ENCODE measurements at places on chromosomes 5 and 9.

DNA sequence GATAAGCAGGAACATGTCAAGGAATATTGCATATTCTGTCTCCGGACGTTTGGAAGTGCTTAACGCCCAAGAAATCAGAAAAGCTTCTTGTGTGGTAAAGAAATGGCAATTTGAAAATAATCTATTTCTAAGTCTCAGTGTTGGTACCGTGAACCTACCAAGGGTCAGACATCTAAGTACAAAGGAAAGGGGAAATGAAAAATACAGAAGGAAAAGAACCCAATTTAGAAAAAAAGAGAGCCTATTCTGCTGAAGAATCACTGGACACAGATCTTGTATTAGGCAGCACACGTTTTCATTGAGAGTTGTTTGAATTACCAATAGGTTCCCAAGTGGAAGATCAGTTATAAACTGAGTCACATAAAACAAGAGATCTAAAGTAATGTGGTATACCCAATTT is 46.9 kb upstream of the CEP78 start:
- DNase-seq = no peak

DNA sequence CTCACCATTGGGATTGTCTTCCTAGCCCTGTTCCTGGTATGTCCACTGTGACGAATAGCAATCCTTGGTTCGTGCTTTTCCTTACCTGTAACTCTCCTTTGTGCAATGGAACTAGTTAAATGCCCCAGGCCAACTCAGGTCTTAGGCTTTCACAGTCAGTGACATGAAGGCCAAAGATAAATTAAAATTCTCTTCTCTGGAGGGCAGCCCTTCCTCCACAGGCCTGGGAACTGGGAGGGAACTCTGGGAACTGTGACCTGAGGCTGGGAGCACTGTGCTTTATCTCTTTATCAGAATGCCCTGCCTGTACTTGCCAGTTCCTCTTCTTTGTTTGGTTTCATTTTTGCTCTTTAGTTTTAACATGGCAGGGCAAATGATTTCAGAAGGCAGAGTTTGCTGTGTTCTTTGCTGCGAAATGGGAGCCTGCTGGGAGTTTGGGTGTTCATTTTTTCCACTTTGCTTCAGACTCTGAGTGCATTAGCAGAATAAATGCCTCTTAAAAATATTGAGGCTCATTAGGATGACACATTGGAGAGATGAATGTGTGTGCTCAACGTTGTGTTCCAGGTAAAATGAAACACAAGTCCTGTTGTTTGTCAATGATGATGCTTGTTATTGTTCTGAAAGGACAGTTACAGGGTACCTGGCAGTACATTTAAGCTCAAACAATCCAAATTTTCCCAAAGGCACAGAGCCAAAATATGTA is 118.1 kb downstream of the NUDT12 start:
- peak; percentile 86 for DNase-seq

DNA sequence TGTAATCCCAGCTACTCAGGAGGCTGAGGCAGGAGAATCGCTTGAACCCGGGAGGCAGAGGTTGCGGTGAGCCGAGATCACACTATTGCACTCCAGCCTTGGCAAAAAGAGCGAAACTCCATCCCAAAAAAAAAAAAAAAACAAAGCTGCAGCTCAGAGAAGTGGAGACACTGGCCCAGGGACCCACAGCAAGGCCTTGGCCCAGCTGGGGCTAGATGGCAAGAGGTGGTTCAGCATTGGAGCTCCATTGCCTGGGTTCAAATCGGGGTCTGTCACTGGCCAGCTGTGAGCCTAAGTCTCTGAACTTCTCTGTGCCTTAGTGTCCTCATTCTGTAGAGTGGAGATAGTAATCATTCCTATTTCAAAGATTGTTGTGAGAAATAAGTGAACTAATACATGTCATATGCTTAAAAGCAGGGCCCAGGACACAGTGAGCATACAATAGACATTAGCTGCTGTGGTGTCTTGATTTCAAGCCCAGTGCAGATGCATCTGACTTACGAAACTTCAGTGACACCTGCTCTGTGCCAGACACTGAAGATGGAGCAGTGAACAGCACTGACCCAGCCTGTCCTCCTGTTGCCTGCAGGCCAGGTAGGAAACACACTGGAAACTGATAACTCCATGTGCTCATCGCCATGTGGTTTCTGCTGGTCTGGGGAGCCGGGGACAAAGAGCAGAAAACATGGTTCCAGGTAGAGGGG is 127.7 kb downstream of the C9orf50 start:
- no peak for DNase-seq

- no peak for DNase-seq
Observed at GRCh38 chr5:105503950-105504349, 1941.4 kb upstream of the NUDT12 start.

- DNase-seq = no peak
Observed at GRCh38 chr5:13511442-13511841, 433.0 kb downstream of the DNAH5 start.

- no peak for DNase-seq
Observed at GRCh38 chr9:89756891-89757537, 152.2 kb downstream of the GADD45G start.

- no peak for DNase-seq
Observed at GRCh38 chr9:14752271-14752670, 29.7 kb upstream of the CER1 start.

DNA sequence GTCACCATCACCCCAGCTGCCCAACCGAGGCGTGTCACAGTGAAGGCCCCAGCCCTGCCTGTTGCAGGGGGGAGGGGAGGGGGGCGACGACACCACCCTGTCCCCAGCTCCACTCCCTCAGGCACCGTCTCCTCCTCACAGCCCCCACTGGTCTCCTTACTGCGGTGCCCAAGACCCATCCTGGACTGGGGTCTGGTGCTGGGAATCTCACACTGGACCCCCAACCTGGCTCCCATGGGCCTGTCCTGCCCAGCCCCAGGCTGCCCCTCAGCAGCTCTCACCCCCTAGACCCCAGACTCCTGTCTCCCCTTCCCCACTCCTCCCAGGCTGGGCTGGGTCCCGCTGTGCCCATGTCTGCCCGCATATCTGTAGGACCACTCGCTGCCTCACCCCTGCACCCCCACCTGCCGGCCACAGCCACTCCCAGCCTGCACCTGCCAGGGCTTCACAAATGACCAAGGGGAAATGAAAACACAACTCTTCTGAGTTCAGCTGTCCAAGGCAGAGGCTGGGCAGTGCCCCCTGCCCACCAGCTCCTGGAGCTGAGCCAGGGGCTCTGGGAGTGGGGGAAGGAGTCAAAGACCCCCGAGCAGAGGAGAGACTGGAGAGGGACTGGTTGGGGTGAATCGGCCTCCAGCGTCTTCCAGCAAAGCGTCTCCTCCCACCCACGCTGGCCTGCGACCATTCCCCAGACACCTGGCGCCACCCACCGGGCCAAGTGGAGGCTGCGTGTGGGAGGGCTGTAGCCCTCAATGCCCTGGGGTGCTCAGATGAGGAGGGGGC is 32.6 kb upstream of the EGFL7 start:
- peak; percentile 45 for DNase-seq

- DNase-seq = peak; percentile 38
Observed at GRCh38 chr5:171475596-171475995, 56.1 kb downstream of the FGF18 start.

DNA sequence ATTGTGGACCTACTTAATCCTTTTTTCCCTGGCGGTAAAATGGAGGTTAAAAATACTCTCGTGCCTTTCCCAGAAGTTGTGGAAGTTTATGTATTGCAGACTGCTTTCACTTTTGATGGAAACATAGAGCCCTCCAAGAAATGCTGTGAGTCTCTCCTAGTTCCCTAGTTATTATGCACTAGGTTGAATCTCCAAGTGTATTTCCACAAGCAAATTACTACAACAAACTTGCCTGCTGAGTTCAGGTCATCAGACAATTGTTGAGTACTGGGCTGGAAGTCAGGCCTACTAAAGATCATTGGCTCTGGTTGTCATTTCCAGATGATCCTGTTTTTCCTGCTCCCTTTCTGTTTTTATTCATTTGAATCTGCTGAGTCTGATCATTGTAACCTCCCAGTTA is 104.1 kb downstream of the CD180 start:
- no peak for DNase-seq

DNA sequence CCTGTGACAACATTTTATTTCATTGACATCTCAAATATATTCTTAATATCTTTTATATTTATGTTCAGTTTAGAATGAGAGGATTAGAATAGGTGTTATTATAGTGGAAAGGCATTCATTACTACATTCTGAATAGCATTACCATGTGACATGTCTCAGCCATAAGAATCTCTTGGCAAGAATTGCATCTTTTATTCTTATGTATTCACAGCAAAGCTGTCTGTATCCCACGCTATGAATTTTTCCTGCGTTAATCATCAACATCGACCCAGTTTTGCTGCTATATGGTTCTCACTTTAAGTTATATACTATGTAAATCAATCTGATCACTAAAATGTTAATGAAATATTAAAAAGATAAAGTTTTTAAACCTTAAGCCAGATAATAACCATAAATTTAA is 248.6 kb downstream of the TMEM232 start:
- DNase-seq = peak; percentile 1

DNA sequence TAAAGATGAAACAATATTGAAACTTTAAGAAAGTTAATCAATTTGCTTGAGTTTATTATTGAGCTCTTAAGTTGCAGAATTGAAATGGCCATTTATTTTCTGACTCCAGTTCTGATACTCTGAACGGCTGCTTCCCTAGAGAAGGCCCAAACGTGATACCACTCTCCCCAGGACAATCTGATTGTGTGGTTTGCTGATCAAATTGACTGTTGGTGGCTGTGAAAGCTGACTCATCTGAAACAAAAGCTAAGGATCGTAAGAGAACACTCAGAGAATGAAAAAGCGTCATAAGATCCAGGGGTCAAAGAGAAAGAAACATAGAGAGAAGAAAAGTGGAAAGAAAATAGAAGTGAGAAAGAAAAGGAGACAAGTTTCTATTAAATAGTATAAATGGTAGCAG is 147.2 kb downstream of the IZUMO3 start:
- DNase-seq = no peak

DNA sequence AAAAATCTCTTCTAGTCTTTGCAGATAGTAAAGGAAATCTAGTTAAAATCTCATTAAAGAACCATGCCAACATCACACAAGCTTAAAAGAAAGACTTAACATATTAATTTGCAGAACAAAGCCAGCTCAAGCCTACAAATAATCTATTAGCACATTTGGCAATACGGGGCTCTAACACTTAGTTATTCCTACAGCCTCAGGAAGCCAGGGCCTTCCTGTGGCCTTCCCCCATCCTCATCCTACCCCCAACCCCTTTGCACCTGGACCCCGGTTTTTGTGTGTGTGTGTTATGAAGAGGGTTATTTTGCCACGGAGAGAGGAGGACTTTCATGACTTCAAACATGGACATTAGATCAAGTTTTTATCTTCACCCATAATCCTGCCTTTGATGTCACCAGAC is 64.6 kb downstream of the FOXB2 start:
- DNase-seq = no peak

DNA sequence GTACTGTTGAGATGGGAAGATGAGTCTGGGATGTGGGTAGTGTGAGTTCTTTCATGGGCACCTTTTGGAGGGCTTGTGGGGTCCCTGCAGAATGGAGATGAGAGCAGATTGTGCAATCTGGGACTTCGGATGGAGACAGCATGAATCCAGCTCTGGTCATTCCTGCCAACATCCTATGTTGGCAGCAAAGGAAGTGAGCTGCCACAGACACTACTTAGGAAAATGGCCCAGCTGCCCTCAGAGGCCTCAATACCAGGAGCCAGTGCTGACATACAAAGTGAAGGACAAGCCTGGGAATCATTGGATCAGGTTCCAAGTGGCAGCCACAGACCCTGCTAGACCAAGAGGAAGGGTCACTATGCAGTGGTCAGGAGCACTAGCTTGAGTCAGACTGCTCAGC is 402.8 kb downstream of the CDK5RAP2 start:
- DNase-seq = no peak

GRCh38 chr9:98412101-98412842 is 156.8 kb upstream of the TBC1D2 start:
- DNase-seq = no peak

DNA sequence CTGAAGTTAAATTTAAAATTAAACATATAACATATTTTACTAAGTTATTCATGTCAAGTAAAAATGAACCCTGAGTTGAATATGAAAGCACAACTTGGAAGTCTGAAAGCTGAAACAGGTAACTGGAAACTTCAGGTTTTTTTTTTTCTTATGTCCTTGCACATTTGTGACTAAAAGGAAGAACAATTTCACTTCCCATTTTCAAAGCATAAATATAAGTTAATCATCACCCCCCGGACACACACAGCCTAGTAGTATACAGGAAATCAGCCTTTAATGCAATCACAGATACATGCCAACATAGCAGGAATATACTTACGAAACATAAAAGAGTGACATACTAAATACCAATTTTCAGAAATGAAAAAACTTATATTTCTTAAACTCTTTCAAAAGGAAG is 225.9 kb downstream of the RFX3 start:
- no peak for DNase-seq

GRCh38 chr9:14811844-14812243 is 89.3 kb upstream of the CER1 start:
- no peak for DNase-seq

- no peak for DNase-seq
Observed at GRCh38 chr9:87596862-87597261, 99.2 kb downstream of the DAPK1 start.

- peak; percentile 79 for DNase-seq
Observed at GRCh38 chr9:87149799-87150198, 202.5 kb upstream of the GAS1 start.

GRCh38 chr9:78131969-78132700 is 100.5 kb upstream of the GNAQ start:
- DNase-seq = peak; percentile 29

- DNase-seq = no peak
Observed at GRCh38 chr5:56538580-56538979, 276.8 kb upstream of the MAP3K1 start.

Data from EH (cell line).